Ovary (tissue), 10 donors: ENCODE measurements at places on chromosomes 4 and X. TPM values are rescaled to one million over a fixed set of nuclear protein-coding genes. Genes with fewer than 3 reads are reported as not detected.

GRCh38 chr4:169436734-169437133 is 166.0 kb upstream of the SH3RF1 start:
- no peak overlapping the region for H3K27ac ChIP-seq
- H3K27me3 ChIP-seq, result no peaks in the 10 kb centered on the region

The DMRTC1 gene
- polyA plus RNA-seq, result 2.0 TPM

The EDNRA gene
- 36.3 TPM for polyA plus RNA-seq

The NUP62CL gene
- polyA plus RNA-seq, result 0.55 TPM

The IKBKG gene
- polyA plus RNA-seq, result 1.5 TPM

DNA sequence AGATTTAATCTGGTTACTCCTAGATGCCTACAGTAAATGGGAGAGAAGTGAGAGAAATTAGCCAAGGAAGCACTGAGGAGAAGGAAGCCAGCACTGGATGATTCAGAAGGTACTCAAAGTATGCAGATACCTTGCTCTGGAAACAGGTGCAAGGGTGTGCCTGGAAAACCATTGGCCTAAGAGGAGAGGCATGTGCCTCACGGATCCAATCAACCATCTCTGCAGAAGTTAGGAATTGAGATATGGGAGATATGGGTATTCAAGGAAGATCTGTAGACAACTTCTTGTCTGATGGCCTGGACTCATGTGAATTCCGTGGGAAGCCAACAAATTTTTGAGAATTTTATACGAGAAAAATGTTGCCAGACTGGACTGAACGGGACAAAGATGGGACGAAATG is 4.7 kb downstream of the H2BW1 start:
- no peaks in the 10 kb centered on the region for H3K27me3 ChIP-seq
- H3K36me3 ChIP-seq, result no peaks in the 10 kb centered on the region
- H3K4me1 ChIP-seq, result no peaks in the 10 kb centered on the region
- no peak overlapping the region for H3K27ac ChIP-seq
- DNase-seq, result no peak

GRCh38 chr4:43481526-43481925 is 589.0 kb downstream of the GRXCR1 start:
- H3K36me3 ChIP-seq, result no peaks in the 10 kb centered on the region
- H3K4me1 ChIP-seq, result no peaks in the 10 kb centered on the region
- DNase-seq, result no peak
- no peak overlapping the region for H3K27ac ChIP-seq
- H3K27me3 ChIP-seq, result no peaks in the 10 kb centered on the region

DNA sequence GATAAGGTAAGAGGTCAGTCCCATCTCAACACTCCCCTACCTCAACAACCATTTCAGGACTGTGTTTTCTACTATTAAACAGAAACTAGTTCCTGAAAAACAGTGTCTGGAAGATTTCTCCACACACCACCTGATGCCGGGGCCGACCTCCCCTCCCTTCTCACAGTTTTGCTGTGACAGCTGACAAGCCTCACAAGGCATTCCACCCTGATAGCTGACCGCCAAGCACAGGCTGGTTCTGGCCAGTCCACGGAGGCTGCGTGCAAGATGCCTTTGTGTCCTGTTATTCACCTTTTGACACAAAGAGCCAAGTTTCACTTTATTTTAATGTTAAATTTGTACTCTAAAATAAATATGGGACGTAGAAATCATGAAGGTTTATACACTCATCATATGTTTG is 758.6 kb downstream of the PDHA2 start:
- H3K4me3 ChIP-seq, result no peak overlapping the region
- peaks cover 4% of the 10 kb centered on the region for H3K27me3 ChIP-seq
- peaks cover 2% of the 10 kb centered on the region for H3K4me1 ChIP-seq

DNA sequence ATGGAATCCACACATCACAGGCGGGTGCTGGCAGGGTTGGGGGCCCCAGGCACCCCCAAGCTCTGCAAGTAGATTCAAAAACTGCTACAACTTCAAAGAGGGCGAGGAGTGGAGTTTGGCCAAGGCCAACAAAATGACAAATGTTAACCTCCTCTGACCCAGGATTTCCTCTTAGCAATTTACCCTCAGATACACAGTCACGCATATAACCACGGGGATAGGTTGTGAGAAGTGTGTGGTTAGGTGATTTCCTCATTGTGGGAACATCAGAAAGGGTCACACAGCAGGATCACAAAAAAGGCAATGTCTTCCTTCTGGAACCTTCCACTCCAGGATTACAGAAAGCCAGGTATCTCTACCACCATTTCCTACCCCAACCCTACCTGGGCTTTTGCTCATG is 62.4 kb downstream of the C4orf50 start:
- H3K27ac ChIP-seq, result no peak overlapping the region
- H3K4me3 ChIP-seq, result no peak overlapping the region
- no peaks in the 10 kb centered on the region for H3K27me3 ChIP-seq
- no peaks in the 10 kb centered on the region for H3K36me3 ChIP-seq
- no peaks in the 10 kb centered on the region for H3K4me1 ChIP-seq

DNA sequence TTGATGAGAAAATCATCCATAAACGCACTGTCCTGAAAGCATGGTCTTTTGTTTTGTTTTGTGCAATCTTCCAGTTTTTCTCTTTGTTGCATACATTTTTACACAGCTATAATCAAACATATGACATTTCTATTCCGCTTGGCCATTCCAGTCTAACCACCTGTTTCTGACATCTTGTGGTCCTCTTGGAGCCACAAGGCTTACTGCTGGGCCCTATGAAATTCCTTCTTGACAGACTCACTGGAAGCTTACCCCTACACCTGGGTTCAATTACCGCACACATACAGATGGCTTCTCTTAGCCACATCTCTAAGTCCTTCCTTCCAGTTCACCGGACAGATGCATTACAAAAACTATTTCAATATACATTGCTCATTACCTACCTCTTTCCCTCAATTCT is 72.4 kb downstream of the PAPSS1 start:
- no peak overlapping the region for H3K27ac ChIP-seq
- H3K4me1 ChIP-seq, result no peaks in the 10 kb centered on the region
- no peaks in the 10 kb centered on the region for H3K27me3 ChIP-seq
- H3K36me3 ChIP-seq, result no peaks in the 10 kb centered on the region
- no peak overlapping the region for H3K4me3 ChIP-seq

GRCh38 chr4:5683566-5683965 is 24.8 kb downstream of the EVC2 start:
- H3K27ac ChIP-seq, result no peak overlapping the region
- no peaks in the 10 kb centered on the region for H3K4me1 ChIP-seq
- no peaks in the 10 kb centered on the region for H3K27me3 ChIP-seq
- no peak for DNase-seq
- no peak overlapping the region for H3K4me3 ChIP-seq

DNA sequence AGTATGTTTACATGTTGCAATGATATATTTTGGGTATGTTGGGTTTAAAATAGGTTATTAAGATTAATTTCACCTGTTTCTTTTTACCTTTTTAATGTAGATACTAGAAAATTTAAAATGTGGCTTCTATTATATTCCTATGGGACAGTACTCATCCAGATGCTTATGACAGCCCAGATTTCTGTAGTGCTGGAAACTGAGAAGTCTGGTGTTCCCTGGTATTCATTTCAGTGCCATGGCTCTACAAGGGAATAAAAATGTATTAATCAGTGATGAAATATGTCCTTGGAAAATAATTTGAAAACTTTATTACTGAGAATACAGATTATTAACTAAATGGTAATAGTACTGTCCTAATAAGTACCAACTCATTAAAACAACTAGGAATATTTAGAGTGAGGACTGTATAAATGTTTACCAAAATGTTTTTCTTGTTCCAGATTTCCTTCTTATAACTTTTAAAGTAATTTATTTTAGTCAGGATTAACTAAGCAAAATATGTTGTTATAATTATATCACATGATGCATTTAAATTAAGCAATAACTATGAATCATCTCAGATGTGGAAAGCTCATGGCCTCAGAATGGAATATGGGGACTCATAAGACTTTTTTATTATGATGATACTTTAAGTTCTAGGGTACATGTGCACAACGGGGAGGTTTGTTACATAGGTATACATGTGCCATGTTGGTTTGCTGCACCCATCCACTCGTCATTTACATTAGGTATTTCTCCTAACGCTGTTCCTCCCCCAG is 25.3 kb downstream of the ARHGAP24 start:
- H3K4me3 ChIP-seq, result no peak overlapping the region
- H3K4me1 ChIP-seq, result peaks cover 8% of the 10 kb centered on the region
- no peaks in the 10 kb centered on the region for H3K36me3 ChIP-seq
- no peak for DNase-seq
- no peaks in the 10 kb centered on the region for H3K27me3 ChIP-seq

- no peak for DNase-seq
- no peak overlapping the region for H3K4me3 ChIP-seq
- no peaks in the 10 kb centered on the region for H3K27me3 ChIP-seq
- H3K27ac ChIP-seq, result no peak overlapping the region
- no peaks in the 10 kb centered on the region for H3K36me3 ChIP-seq
Measured at GRCh38 chr4:15378062-15378461, 49.8 kb upstream of the C1QTNF7 start.

GRCh38 chrX:116111934-116112595 is 58.5 kb upstream of the AGTR2 start:
- H3K4me3 ChIP-seq, result no peak overlapping the region
- H3K4me1 ChIP-seq, result no peaks in the 10 kb centered on the region
- H3K27ac ChIP-seq, result no peak overlapping the region
- no peak for DNase-seq

- H3K27ac ChIP-seq, result no peak overlapping the region
- no peaks in the 10 kb centered on the region for H3K4me1 ChIP-seq
- no peak for DNase-seq
- H3K36me3 ChIP-seq, result no peaks in the 10 kb centered on the region
Measured at GRCh38 chrX:17062065-17062464, 115.6 kb downstream of the REPS2 start.

The UCP1 gene
- polyA plus RNA-seq, result not detected

GRCh38 chr4:128543696-128544095 is 256.1 kb upstream of the PGRMC2 start:
- DNase-seq, result no peak
- no peak overlapping the region for H3K4me3 ChIP-seq
- H3K36me3 ChIP-seq, result no peaks in the 10 kb centered on the region
- no peak overlapping the region for H3K27ac ChIP-seq
- no peaks in the 10 kb centered on the region for H3K27me3 ChIP-seq
- no peaks in the 10 kb centered on the region for H3K4me1 ChIP-seq

DNA sequence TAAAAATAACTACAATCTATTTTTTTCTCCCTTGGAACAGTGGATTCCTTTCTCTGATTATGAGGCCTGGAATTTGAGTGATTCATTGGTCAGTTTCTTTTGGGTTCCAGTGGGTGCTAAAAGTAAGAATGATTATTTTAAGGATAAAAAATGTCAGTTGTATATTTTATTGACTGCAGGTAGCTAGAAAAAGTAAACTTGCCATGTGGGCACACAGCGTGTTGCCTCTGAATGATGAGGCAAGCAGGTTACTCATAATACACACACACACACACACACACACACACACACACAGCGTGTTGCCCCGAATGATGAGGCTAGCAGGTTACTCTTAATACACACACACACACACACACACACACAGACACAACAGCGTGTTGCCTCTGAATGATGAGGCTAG is 13.8 kb downstream of the GALNT7 start:
- no peak overlapping the region for H3K4me3 ChIP-seq
- H3K4me1 ChIP-seq, result no peaks in the 10 kb centered on the region
- H3K36me3 ChIP-seq, result no peaks in the 10 kb centered on the region

The ZNF41 gene
- polyA plus RNA-seq, result 3.5 TPM

DNA sequence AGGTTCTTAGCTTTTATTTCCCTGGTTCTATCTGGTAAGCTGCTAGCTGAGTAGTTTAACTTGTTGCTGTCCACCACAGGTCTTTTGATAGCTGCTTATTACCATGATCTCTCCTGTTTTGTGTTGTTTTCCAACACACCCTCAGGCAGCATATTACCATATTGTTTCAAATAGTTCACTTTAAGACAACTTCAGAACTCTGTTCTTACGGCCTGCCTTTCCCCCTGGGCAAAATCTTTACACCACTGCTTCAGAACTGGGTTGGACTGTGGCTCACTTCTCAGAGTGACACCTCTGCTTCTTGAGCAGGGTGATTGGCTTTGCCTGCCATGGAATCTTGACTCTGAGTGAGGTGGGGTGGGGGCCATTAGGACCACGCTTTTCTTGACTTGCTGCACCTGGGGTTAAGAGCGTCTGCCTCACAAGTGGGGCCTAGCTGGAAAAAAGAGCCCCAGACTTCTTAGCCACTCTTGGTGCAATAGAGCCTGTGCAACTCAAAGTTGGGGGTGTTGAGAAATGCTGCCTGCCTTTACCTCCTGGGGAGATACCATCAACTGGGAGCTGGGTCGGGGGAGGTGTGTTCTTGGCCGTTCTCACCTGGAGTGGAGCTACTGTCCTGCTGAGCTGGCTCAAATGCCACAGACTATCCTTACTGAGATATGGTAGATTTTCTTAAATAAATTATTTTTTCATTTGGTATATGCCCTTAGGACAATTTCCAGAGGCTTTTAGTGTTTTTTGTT is 23.4 kb downstream of the USP9X start:
- no peak overlapping the region for H3K27ac ChIP-seq
- H3K4me3 ChIP-seq, result no peak overlapping the region
- no peaks in the 10 kb centered on the region for H3K27me3 ChIP-seq
- H3K4me1 ChIP-seq, result peaks cover 7% of the 10 kb centered on the region

The PDLIM5 gene
- polyA plus RNA-seq, result 154 TPM

GRCh38 chr4:8104491-8105305 is 53.9 kb downstream of the ABLIM2 start:
- no peaks in the 10 kb centered on the region for H3K4me1 ChIP-seq
- H3K36me3 ChIP-seq, result no peaks in the 10 kb centered on the region
- no peak for DNase-seq

GRCh38 chr4:149534779-149535178 is 280.9 kb downstream of the IQCM start:
- H3K4me1 ChIP-seq, result no peaks in the 10 kb centered on the region
- no peaks in the 10 kb centered on the region for H3K36me3 ChIP-seq
- no peak overlapping the region for H3K4me3 ChIP-seq

- no peaks in the 10 kb centered on the region for H3K27me3 ChIP-seq
- H3K4me1 ChIP-seq, result no peaks in the 10 kb centered on the region
- DNase-seq, result no peak
- H3K27ac ChIP-seq, result no peak overlapping the region
- H3K36me3 ChIP-seq, result no peaks in the 10 kb centered on the region
Measured at GRCh38 chr4:91620952-91621351, 682.8 kb upstream of the GRID2 start.

DNA sequence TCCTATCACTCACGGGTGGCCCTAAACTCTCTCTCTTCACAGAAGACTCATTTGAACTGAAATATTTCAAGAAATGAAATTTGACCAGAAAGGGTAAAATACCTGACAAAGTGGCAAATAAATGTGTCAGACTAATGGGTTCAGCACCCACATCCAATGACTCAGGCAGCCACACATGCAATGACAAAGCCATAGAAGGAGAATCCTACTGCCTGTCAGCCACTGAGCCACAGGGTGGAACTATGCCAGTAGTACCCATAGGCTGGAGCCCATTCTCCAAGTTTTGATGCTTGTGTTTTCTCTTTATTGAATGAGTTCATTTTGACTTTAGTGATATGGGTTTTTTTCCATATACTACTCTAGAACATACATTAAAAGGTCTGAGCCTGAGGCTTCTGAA is 179.0 kb downstream of the BEND2 start:
- DNase-seq, result no peak

GRCh38 chr4:89243733-89244252 is 63.8 kb downstream of the GPRIN3 start:
- peaks cover 14% of the 10 kb centered on the region for H3K4me1 ChIP-seq
- no peaks in the 10 kb centered on the region for H3K36me3 ChIP-seq
- H3K27ac ChIP-seq, result peak overlapping the region; percentile 16
- no peaks in the 10 kb centered on the region for H3K27me3 ChIP-seq

- H3K27me3 ChIP-seq, result no peaks in the 10 kb centered on the region
- no peak overlapping the region for H3K27ac ChIP-seq
- DNase-seq, result no peak
- H3K36me3 ChIP-seq, result no peaks in the 10 kb centered on the region
- no peaks in the 10 kb centered on the region for H3K4me1 ChIP-seq
Measured at GRCh38 chrX:50606300-50606950, 135.8 kb upstream of the DGKK start.
